ENCODE measurements at places on chromosomes 12 and 14.

DNA sequence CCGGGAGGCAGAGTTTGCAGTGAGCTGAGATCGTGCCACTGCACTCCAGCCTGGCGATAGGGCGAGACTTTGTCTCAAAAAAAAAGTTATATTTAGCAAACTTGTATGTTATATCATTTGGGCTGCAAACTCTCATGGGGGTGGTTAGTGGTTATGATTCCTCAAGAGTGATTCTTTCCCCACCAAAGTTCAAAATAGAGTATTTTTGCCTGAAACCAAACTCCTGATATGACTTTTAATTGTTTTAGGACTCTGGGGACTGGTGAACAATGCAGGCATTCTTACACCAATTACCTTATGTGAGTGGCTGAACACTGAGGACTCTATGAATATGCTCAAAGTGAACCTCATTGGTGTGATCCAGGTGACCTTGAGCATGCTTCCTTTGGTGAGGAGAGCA is 18.6 kb downstream of the HSD17B6 start:
- DNase-seq, result no peak

- peak; percentile 70 for DNase-seq
These were observed 64.4 kb downstream of the ZFC3H1 start for GRCh38 chr12:71599210-71599609.

- no peak for DNase-seq
These were observed 1.4 kb upstream of the SAV1 start for GRCh38 chr14:50669441-50669986.

DNA sequence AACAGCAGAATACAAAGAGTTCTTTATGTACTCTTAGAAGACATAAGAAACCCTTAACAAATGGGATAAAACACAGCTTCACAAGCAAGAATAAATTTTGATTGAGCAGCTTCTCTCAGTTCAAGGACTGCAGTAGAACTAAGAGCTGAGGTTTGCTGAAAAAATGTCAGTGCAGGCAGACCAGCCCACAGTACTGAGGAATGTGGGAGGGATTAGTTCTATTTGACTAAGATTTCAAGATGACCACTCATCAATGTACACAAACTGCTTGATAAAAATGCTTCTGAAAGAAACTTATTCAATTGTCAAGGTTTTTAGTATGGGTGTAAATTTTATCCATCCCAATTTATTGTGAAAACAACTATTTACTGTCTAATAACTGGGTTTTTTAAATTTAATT is 138.4 kb downstream of the SEC23A start:
- no peak for DNase-seq

GRCh38 chr14:86221000-86221399 is 691.1 kb downstream of the FLRT2 start:
- DNase-seq, result no peak

- DNase-seq, result no peak
These were observed 688 bp downstream of the ULK1 start for GRCh38 chr12:131894981-131895639.

DNA sequence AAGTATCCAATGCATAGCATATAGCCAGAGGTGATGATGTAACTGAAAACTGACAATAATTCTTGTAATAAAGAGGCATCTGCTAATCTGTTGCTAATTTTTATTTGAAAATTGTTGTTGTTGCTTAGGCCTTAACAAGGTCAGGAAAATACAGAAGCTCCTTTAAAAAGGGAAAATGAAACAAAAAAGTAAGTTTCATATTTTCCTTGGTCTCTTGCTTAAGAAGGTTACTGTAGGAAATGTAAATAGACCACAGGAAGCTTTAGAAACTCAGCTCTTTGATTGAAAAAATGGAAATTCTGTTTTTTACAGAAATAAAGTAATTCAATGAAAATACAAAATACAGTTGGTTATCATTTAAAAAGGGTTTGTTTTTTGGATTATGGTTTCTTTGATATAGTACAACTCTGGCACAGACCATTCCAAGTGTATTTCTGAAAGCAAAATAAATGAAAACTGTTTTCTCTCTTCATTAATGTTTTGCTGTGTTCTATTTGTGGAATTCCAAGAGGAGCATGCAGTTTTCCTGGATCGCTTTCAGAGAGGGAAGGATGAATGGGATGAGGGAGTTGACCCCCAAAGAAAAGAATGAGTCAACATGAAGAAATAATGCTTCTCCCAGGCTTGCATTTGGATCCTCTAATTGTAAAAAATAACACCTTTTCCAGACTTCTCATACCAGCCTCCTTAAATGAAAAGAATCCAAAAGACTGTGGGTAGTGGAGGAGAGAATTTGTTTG is 398.0 kb upstream of the FAR2 start:
- DNase-seq, result no peak

GRCh38 chr12:132399092-132400010 is 70.0 kb upstream of the GALNT9 start:
- no peak for DNase-seq

DNA sequence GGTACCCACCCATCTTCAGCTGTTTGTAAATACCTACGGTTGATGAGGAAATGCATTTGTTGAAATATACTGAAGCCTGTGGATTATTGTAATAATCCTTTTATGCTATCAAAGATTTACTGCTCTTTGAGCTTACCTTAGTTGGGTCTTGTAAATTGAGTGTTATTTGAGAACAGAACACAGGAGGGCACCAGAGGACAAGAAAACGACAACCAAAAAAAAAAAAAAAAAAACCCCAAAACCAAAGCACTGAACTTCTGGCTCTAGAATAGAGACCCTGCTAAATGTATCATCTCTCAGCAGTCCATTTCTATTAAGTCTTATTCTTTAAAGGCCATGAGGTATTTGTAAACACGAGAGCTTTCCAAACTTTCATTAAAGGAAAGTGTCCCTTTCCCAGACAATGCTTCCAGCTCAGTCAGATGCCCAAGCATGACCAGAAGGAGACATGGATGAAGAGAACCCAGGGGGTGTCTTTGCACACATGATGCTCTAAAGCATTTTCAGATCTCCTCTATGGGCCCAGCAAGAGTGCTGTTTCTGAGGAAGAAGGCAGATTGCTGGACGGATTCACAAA is 763.9 kb downstream of the NRXN3 start:
- no peak for DNase-seq

DNA sequence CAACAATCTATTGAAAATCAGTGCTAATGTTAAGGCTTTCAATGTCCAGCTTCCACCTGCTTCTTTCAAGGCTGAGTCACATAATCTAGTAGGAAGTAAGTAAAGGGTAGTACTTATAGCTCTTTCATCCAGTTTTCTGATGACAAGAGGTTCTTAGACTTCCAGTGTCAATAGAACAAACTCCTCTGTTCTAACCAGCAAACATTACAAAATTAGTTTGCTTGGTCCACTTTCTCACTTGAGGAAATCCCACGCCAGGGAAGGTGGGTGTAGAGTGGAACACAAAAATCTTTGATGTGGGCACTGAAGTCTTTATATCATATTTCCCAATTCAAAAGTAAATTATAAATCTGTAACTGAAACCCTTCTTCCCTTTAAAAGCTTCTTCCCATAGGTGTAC is 2.6 kb downstream of the NPC2 start:
- DNase-seq, result no peak

- DNase-seq, result no peak
These were observed 11.6 kb downstream of the SETD3 start for GRCh38 chr14:99468836-99469592.

DNA sequence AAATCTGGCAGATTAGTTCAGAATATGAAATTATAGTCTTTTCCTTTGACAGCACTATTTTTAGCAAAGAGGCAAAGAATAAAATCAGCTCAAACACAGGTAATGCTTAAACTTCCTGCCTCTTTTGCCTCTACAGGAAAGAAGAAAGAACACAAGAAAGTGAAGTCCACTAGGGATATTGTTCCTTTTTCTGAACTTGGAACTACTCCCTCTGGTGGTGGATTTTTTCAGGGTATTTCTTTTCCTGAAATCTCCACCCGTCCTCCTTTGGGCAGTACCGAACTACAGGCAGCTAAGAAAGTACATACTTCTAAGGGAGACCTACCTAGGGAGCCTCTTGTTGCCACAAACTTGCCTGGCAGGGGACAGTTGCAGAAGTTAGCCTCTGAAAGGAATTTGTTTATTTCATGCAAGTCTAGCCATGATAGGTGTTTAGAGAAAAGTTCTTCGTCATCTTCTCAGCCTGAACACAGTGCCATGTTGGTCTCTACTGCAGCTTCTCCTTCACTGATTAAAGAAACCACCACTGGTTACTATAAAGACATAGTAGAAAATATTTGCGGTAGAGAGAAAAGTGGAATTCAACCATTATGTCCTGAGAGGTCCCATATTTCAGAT is 17.4 kb downstream of the TMPO start:
- DNase-seq, result peak; percentile 22

DNA sequence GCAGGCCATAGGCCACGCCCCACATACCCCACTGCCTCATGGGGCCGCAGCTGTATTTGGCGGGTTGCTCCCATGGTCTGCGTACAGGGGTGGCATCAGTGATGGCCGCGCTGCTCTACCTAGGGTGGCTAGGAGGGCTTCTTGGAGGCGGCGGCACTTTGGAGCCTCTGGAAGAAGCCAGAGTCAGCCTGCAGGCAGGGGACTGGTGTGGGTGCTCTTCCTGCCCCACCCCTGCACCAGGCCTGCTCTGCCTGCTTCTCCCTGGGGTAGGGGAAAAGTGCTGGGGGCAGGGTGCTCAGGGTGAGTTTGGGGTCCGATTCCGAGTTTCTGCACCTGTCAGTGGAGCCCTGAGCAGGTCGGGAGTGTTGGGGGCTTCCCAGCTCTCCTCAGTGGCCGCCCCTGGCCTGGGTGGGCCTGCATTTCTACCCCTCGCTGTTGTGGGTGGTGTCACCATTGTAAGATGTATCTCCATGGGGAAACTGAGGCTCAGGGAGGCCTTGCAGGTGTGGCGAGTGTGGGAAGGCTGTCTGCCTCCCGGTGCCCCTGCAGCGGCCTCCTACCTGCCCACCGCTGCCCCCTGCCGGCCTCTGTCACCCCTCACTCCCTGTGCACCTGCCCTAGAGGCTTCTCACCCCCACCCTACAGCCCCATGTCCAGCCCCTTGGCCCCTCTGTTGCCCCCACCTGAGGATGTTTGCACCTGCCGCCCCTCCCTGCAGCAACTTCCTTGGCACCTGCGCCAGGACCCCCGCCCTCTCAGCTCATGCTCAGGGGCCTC is 5.5 kb downstream of the CEP170B start:
- no peak for DNase-seq

DNA sequence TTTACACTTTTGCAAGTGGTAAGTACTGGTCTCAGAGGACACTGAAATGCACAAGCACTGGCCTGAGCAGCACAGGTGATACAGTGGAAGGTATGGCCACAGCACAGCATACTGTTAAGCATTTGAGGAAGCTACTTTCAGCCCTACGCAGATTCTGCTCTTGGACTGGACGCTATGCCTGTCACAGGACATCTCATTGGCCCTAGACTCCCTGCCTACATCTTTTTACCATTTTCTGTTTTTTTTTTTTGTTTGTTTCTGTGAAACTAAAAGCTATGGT is 144.2 kb upstream of the ABCD2 start:
- no peak for DNase-seq

- no peak for DNase-seq
These were observed 16.4 kb downstream of the FAM234B start for GRCh38 chr12:13060581-13060980.

- DNase-seq, result peak; percentile 52
These were observed 814 bp downstream of the ANKRD13A start for GRCh38 chr12:109999983-110000505.

- peak; percentile 98 for DNase-seq
These were observed 17.4 kb upstream of the KRT7 start for GRCh38 chr12:52215587-52216031.

- DNase-seq, result peak; percentile 34
These were observed 134.6 kb downstream of the CHST11 start for GRCh38 chr12:104591257-104591885.

- DNase-seq, result no peak
These were observed 7.3 kb upstream of the EMP1 start for GRCh38 chr12:13189264-13189663.

DNA sequence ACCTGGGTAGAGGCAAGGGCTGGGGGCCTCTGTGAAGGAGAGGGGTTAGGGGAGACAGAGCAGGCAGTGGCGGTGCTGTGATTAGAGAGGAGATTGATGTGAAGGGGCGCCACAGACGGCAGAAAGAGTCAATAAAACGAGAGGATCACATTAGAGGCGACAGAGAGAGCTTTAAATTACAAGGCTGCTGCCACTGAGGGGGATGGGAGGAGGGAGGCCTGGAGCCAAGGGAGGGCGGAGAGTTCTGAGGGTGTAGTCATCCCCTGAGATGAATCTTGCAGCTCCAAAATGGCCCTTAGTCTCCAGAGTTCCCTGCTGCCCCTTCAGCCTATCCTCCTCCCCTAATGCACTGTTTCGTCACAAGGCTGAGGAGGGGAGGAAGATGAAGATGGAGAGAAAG is 12.8 kb downstream of the ZFHX2 start:
- no peak for DNase-seq

- no peak for DNase-seq
These were observed 478.4 kb downstream of the RAD51B start for GRCh38 chr14:68297876-68298468.

DNA sequence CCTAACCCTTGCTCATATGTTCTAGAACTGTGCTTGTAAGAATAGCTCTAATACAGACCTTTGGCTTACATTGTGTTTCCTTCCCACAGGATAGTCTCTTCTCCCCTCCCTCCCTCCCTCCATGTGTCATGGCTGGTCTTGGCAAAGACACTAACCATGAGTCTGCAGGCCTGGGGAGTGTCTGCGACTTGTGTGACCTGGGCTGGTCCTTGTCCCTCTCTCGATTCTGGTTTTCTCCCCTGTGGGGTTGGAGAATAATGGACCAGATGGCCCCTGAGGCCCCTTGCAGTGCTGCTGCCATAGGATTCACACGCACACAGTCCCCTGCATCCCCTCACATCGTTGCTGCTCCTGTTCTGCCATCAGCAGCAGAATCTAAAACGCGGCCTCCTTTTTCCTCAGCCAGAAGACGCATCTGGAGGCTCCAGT is 30.3 kb downstream of the DEGS2 start:
- no peak for DNase-seq

DNA sequence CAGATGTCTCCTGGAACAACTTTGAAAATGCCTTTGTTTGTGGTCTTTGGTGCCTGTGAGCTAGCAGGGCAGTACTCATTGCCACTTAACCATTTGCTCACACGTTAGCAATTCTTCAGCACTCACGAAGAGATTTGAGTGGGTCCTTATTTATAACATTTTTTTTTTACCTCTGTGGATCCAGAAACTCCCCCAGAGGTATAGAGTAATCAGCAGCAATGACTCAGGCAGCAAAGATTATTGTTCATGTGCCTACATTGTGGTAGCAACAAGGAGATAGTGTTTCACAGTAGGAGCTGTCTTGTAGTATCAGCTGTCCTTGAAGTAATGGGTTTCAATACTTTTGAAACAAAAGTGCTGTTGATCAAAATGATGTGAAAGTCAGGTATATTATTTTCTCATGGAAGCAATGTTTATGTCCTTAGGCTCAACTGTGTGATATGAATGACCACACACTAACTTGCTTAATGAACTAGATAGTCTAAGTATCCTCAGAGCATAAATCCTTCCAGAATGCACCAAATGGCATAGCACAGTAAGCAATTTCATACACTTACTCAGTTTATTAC is 304.1 kb downstream of the EGLN3 start:
- DNase-seq, result peak; percentile 83

GRCh38 chr14:100246809-100247428 is 8.0 kb downstream of the YY1 start:
- no peak for DNase-seq
